Tibial artery (tissue), 4 donors: ENCODE measurements at places on chromosomes 2 and 18.

- no peak for DNase-seq
Measured at GRCh38 chr2:108575132-108575966, 41.1 kb downstream of the LIMS1 start.

DNA sequence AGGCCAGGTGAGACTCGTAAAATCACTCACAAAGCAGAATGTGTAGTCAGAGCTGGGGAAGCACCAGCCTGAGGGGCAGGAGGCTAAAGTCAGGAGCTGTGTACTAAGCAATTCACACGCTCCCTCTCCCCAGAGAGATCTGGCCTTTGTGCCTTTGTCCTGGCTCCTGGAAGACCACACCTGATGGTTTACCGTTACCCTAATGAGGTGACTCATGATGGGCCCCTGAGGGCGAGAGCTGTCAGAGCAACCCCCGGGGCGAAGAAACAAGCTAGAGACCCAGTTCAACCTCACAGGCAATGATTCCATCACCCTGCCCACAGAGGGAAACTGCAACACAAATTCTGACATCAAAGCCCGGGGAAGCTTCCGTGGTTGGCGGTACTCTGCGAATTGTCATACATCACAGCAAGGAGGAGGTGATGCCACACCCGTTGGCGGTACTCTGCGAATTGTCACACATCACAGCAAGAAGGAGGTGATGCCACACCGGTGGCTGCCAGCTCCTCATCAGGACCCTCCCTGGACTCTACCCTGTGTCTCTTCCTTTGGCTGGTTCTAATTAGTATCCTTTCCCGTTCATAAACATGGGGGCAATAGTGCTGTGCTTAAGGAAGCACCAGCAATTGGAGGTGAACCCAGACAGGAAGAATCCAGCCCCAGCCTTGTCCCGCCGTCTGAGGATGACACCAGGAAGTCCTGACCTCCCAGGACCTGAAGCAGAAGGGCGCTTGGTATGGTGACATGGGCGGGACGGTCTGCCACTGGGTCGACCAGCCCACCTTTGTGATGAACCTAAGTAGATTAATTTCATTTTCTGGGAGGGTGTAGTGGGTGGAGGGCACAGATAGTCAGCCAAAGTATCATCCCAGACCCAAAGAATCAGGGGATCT is 30.5 kb downstream of the B3GNT7 start:
- DNase-seq: no peak

DNA sequence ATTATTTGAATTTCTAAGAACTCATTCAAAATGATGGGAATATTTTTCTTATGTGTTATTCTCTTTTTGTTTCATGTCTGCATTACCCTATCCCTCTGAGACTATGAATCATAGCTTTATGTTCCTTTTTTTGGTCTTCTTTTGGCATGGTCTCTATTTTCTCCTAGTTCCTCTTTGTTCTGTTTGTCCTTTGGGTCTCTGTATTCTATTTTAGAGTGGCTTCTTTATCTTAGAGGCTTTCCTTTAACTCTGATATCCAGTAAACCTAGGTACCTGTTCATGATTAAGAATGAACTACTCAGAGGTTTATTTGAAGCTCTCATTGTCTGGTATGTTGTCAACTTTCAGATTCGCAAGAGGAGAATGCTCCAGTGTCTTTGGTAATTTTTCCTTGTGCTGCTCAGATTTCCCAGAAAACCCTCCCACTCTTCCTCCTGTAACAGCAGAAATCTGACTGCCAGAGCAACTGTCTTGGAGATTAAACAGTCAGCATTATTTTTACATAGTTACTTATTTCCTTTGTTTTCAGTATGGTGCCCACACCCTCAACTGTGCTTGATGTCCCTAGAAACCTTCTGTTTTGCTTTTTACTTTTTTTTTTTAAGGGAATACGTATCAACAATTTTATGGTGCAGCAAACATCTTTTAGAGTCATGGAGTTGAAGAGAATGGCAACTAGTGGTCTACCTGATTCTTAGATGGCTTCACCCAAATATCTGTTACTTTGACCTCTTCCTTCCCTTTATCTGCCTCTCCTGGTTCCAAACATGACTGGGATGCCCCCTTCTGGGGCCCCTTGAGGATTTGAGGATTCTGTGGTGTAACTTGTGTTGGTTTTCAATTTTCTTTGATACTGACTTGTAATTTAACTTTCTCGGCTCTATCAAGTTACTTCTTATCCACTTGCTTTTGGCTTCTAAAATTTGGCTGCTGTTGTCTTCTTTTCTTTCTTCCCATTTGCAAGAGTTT is 92.0 kb downstream of the DPP10 start:
- no peak for DNase-seq

- DNase-seq: no peak
Measured at GRCh38 chr2:197378086-197378485, 56.7 kb downstream of the SF3B1 start.

DNA sequence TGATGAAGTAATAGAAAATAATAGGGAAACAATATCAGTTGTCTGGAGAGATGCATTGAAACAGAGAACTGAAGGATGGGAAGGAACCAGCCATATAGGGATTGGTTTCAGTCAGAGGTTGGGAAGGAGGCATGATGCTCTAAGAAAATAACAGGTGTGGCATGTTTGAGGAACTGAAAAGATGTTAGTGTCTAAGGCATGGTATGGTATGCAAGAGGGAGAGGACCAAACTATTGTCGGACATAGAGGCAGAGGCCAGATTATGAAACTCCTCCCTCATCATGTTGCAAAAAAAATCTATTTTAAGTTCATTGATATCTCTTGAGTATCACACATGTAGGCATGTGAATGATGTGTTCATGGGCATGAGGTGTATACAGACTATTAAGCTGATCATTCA is 48.9 kb upstream of the EMILIN2 start:
- DNase-seq: no peak

DNA sequence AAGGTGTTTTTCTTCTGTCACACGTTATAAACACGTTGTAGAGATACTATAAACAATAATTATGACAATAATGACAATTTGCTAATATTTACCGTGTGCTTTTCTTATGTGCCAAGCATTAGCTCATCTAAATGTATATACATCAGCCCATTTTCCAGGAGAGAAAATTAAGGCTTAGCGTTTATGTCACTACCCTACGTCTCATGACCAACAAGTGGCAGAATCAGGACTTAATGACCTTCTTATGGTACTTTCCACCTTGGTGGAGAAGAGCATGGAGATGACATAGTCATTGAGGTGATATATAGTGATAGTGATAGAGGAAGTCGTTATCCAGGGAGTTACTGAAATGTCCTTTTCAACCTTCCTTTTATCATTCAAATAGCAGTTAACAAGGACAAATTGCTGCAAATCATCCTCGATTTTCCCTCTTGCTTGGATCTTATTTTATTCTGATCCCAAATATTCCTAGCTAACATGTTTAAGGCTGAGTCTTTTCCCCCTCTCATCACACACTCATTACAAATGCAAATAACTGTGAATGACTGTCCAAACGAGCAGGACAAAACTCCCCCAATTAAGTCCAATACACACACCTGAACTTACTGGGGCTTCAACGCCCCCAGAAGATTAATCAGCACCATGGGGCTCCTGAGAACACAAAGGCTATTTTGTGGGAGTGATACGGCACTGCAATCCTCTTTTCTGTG is 27.3 kb downstream of the SPRED2 start:
- DNase-seq: no peak

DNA sequence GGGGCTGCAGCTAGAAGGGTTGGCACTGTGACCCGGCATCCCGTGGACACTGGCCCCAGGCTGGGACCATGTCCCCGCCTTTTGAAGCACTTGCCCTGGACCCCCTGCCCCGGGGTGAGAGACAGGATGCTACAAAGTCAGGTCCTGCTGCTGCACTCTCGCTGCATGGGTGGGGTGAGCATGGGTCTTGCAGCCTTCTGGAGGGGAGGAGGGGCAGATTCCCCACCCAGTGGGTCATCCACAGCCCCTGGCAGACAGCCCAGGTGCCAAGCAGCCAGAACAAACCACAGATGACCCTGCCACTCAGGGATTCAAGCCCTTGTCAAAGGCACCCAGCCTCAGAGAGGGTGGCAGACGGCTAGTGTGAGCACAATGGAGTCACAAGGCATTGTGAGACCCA is 5.7 kb upstream of the NMUR1 start:
- DNase-seq: no peak

DNA sequence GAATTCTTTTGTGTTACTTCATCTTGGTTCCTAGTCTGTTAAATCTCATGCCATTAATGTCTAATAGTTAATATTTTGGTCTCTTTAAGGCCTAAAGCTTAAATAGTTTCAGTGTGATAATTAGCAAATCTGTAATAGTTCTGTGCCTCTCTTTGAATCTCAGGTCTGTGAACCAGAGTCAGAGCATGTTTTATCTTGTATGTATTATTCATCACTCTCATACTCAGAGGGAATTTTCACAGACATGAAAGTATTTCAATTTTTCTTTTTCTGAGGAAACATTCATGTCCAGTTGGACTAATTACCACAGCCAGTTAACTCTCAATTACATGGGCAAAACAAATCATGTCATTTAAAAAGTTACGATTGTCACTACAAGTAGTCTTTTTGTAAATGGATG is 931.9 kb upstream of the SLC39A10 start:
- DNase-seq: no peak

DNA sequence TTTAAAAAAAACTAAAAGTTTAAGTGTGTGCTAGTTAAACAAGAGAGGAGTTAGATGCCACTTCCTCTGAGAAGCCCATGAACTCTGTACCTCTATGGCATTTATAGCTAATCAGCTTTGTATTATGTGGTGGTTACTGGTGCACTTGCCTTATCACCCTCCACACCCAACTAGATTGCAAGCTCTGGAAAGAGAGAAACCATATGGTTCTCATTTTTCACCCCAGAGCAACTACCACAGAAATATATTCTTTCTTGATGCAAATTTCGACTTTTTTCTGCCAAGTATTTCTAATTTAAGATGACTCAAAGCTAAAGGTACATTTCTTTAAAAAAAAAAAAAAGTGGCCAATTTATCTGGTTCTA is 24.2 kb downstream of the RAPH1 start:
- no peak for DNase-seq

DNA sequence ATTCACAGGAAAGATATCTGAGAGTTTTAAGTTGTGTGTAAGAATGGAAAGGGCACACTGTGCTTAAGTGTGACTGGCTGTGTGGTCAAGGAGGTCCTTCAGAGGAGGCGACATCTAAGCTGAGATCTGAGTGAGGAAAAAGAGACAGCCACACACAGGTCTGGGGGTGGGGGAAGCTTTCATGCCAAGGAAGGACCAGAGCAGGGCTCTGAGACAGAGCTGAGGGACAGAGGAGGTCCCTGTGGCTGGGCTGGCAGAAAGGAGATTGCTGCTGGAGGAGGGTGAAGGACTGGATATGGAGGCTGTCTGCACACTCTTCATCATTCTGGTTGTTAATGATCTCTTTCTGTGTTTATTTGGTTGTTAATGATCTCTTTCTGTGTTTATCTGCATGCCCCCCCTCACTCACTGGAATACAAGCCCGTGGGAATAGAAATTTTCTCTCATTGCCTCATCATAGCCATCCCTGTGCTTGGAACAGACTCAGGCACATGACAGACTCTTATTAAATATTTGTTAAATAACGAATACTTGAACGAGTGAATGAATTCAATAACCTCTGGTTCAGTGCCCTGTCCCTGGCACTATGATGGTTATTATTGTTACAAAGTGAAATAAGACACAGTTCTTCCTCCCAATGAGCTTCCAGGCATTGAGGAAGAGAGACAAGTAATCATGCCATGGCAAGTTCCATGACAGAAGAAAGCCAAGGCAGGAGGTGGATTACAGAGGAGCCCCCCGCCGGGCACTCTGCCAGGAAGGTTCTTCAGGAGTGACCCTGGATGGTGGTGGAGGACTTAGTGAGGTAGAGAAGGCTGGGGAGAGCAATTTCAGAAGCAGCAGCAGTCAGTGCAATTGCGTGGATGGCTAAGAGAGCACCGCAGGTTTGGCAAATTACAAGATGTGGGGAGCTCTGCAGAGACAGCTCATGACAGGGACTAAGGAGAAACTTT is 399.4 kb upstream of the HS6ST1 start:
- no peak for DNase-seq

DNA sequence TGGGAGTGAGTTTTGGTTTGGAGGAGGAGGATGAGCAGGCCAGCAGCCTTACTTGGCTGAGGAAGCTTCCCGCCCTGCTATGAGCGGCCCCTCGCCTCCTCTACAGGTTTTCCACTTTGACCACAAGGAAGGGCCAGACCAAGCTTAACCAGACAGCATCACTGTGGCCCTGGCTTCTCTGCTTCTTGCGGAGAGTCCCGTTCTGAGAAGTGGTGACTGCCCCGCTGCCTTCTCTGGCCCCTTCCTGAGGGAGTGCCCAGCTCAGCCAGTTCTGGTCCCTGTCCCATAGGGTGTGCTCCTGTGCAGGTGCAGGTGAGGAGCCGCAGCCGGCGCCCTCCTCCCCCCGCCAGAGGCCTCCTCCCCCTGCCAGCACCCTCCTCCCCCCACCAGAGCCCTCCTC is 101.0 kb downstream of the FAM210A start:
- DNase-seq: no peak

DNA sequence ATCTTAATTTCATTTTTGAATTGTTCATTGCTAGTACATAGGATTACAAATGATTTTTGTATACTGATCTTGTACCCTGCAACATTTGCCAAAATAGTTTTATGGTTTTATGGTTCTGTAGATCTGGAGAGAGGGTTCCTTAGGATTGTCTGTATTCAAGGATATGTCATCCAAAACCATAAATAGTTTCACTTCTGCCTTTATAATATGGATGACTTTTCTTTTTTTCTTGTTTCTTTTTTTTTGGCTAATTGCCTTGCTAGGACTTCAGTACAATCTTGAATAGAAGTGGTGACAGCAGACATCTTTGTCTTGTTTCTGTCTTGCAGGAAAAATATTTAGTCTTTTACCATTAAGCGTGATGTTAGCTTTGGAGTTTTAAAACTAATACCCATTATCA is 383.9 kb upstream of the HS6ST1 start:
- no peak for DNase-seq
